Stimulated activated CD8-positive, alpha-beta memory T cell treated with anti-CD3 and anti-CD28 coated beads, Interleukin-7, amount 100 ng/mL, for 1 hour (primary cell): ENCODE measurements at places on chromosomes 4 and X.

- no peak for DNase-seq
Measured at GRCh38 chrX:67787196-67787595, 243.4 kb downstream of the AR start.

- no peak for DNase-seq
Measured at GRCh38 chrX:147847999-147848398, 63.7 kb upstream of the FMR1 start.

DNA sequence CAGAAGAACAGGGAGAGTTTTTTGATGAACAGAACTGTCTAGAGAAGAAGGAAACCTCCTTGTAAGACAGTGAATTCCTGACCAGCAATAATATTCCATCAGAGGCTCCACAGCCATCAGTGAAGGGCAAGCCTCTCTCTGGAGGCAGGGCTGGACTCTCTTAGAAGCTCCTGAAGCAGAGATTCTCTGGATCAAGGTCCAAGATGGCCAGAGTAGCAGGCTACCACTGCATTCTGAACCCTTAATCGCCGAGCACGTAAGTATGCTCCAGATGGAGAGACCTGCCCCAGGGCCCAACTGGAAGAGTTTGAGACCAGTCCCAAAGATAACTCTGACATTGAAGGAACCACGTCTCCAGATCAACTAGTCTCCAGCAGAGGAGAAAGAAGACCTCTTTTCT, 16.4 kb downstream of the GABRE start:
- DNase-seq: no peak

DNA sequence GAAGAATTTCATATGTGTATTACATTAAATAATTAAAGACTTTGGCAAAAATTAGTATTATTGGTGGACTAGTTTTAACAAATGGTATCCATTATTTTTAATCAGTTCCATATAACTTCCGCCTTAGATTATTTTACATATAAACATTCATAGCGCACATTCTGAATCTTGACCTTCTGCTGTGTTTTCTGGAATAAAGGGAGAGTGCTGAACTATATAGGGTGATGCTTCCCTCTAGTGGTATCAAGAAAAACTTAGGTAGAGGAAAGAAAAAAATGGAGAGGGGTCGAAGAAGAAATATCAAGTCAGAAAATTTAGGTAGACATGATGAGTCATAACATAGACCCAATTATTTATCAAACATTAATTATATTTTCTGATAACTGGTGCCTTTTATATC, 155.6 kb upstream of the PACRGL start:
- DNase-seq: no peak

GRCh38 chrX:132333351-132333750, 114.1 kb upstream of the RAP2C start:
- no peak for DNase-seq

DNA sequence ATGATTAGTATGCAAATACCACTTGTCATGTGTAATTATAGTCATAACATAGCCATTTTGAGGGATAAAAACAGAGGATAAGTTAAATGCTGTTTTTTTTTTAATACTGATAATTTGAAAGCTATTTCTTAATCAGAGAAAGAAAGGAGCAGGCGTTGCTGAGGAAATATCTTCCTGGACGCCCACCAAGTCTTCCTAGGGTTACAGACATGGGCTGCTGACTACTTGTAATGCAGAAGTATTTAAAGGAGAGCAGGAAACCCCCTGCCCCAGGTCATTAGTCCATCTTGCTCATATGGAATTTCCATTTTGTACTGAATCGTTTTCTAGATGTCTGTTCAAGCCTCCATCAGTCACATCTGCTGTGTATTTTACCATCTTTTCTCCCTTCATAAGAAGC, 176.2 kb downstream of the ADGRL3 start:
- DNase-seq: no peak

DNA sequence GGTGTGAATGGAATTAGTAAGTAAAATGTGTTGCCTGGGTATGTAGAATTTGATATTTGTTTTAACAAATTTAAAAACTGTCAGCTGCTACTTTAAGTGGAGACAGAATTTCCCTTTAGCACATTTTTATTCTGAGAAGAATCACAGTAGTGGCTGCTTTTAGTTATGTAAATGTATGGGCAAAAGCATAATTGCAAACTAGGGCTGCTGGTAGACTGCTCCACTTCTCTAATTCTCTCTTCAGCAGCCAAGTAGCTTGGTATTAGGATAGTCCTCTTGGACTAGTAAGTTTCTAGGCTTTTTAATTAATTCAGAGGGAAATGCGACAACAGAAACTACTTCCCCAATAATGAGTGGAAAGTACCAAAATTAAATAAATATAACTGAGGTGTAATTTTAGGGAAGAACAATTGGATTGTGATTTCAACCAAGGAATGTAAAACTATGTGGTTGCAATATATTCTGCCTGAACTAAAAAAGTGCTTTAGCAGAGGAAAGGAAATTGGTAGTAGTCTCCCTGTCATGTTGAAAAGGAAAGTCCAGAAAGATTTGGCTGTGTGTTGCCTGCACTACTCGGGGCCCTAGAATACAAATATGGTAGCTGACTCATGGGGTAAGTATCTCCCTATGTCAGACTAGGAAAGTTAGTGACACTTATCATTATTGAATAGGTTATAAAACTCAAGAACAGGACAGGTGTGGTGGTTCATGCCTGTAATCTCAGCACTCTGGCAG, 9.2 kb upstream of the EIF4E start:
- DNase-seq: no peak

DNA sequence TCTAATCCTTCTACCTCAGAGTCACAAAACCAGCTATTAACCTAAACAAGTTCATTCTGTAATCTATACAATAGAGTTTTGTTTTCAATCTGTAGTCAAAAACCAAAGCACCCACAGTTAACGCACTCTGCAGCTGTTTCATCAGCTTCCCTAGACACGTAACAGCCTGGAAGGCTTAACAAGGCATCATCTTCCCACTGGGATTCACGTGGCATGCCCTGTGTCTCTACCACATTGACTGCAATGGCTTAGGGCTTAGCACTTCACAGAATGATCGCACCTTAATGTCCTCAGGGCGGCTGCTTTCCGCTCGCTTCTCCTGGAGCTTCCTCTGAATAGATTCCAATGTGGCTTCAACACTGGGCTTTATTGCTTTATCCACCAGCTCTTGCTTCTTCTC, 49.7 kb upstream of the NAP1L5 start:
- DNase-seq: no peak

DNA sequence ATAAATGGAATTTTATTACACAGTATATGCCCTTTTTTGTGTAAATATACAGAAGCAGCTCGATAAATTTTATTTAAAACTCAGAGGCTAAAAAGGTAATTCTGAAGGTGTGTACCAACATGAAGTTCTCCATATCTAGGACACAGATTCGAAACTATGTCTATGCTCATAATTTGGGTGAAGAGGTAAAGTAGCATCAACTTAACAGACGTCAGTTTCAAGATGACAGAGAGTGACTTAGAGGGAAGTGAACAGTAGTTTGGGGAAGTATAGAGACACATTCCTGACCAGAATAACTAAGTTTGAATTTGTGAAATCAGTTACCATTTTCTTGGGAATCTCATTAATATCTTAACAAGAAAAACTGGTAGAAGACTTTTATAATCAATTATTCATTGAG, 2493.3 kb downstream of the ARAP2 start:
- no peak for DNase-seq

GRCh38 chr4:185638548-185639301, 103.4 kb upstream of the PDLIM3 start:
- no peak for DNase-seq

DNA sequence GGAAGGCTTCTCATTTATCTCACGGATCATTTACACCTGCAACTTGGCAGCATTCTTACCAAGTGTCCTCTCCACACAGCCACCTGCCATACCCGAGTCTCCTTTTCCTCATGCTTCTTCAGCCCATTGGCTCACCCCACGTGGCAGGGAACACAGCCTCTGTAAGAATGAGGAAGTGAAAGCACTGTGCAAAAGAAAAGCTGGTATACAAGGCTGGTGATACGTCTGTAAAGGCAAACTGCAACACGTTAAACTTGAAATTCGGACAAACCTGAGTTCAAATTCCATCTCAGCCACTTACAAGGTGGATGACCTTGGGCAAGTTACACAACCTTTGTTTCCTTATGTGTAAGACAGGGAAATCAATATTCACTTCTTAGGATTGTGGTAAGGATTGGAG, 164.0 kb upstream of the RASGEF1B start:
- DNase-seq: no peak

DNA sequence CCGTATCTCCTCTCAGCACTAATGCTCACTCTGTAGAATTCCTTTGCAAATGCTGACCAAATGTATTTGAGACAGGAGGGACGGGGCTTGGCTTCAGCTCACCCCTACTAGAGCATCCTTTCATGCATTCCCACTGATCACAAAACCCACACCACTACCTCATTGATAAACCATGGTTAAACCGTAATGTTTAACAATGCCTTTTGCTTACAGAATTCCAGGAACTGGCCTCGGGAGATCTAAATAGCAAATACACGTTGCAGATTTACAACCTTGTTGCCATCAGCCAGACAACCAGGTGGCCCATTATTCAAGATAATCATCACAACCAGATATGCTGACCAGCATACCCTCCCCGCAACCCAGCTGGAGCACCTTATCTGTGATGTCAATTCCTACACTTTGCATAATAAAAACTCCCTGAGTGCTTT, 391.9 kb downstream of the KCTD8 start:
- DNase-seq: no peak

DNA sequence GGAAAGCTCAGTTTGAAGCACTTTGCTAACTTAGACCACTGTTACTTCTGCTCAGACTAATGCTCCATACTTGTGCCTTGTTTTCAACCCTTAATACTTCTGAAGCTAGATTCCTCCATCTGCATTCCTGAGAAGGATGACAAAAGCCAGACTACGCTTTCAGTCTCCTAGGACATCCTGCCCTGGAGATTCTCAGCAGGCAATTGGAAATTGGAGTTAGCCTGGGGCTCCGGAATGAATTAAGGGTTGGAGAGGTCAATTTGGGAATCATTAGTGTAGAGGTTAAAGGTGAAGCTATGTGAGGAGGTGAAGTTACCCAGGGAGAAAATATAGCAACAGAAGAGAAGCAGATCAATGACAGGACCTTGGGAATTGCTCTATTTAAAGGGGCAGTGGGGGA, 215.9 kb upstream of the MBNL3 start:
- DNase-seq: no peak

- DNase-seq: no peak
Measured at GRCh38 chrX:39935411-39936064, 162.2 kb downstream of the BCOR start.

DNA sequence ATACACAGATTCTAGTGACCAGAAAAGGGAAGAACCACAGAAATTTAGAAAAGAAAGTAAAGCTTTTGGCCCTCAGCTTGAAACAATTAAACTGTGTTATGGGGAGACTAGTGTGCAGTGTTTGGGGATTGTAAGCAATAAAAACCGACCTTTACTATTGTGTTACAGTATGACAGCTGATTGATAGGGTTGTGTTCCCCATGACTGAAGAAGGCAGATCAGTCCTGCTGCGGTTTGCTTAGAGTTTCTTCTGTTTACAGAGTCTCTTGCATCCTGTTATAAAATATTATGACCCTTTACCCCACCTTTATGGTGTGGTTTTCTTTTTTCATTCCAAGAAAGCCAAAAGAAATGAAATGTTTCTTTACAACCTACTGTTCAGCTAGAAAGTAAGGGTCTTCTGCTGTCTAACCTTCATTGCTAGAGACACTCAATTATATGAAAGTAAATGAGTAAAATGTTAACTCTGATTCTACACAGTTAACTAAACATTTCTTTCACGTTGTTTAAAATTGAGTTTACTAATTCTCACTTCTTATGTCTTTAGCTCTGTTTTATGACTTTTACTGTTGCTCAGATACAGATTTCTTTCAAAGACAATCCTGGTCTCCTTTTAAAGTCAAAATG, 18.1 kb downstream of the CHIC1 start:
- DNase-seq: no peak

GRCh38 chrX:77431227-77431626, 16.0 kb upstream of the FGF16 start:
- no peak for DNase-seq

- DNase-seq: no peak
Measured at GRCh38 chr4:107018344-107018735, 17.8 kb downstream of the DKK2 start.

DNA sequence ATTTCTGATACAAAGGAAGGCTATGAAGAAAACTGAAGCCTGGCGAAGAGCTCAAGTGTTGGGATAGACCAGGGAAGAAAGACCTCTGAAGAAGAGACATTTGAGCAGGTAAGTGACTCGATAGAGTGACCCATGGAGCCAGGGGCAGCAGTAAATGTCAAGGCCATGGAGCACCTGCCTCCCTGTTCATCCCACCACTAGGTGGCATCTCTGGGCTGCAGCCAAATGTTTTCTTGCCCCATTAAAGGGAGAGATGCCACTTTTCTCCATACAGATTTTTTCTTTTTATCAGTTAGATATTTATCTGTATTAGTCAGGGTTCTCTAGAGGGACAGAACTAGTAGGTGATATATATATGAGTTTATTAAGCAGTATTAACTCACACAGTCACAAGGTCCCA, 4.9 kb upstream of the ZNF81 start:
- peak; percentile 4 for DNase-seq

- no peak for DNase-seq
Measured at GRCh38 chrX:23666282-23666681, 1.0 kb upstream of the PRDX4 start.

DNA sequence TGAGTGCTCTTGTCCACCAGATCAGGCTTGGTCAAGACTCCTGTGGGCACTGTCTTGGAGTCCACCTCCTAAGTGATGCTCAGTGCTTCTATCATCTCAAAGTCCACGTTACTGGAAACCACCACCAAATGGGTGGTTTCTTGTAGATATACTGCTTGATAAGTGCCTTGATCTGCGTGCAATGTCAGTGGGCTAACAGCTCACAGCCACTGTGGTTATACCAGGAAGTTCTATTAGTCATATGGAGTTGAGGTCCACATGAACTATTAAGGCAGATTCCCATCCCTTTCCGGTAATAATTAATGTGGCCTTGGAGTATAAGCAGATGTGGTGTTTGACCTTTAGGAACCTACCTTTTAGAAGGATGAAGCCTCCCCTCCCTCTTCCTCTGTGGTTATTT, 161.9 kb downstream of the ZNF518B start:
- DNase-seq: no peak

- no peak for DNase-seq
Measured at GRCh38 chr4:52614241-52614640, 44.9 kb downstream of the USP46 start.

- no peak for DNase-seq
Measured at GRCh38 chr4:77194989-77195388, 38.0 kb downstream of the CCNG2 start.

GRCh38 chr4:4776335-4776734, 83.1 kb upstream of the MSX1 start:
- DNase-seq: no peak
